ENCODE measurements at places on chromosomes 11 and 22. TPM values are rescaled to one million over a fixed set of nuclear protein-coding genes. Genes with fewer than 3 reads are reported as not detected.

DNA sequence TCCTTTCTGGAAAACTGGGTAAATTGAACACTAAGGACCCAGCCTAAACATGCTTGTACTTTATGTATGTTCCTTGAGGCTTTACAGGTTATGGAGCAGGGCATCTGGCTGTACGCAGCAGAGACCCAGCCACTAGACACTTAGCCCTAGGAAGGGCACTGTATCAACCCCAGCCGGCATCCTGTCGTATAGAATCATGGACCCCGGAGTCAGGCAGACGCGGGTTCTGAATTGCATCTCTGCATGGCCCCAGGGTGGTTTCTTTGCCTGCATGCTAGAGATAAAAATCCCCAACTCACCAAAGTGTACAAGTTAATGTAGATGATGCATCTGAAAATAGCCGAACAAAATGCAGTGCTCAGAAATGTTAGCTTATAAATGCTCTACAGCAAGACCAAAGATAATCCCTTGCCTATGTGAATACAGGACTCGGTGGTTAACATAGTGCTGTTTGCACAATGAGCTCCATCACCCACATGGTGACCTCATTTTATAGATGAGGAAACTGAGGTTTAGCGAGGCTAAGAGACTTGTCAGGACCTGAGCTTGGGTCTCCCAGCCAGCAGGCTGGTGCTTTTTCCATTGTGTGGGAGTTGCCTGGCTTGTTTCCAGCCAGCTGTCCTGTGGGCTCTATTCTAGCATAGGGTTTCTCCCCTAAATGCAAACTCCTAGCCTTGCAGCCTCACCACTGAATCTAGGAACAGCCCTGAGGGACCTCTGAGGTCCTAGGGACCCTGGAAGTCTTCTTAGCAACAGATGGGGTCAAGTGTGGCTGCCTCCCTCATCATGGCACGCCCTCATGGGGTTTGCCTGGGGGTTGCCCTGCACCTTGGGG lies 7.3 kb downstream of the CD6 start:
- DNase-seq, result no peak

GRCh38 chr11:123493349-123494063 lies 63.4 kb downstream of the GRAMD1B start:
- DNase-seq, result no peak

The TEF gene
- total RNA-seq, result 45.6 TPM

GRCh38 chr11:102465696-102466095 lies 13.1 kb upstream of the TMEM123 start:
- DNase-seq, result no peak

- DNase-seq, result no peak
Measured at GRCh38 chr11:30387891-30388861, 65.3 kb downstream of the ARL14EP start.

DNA sequence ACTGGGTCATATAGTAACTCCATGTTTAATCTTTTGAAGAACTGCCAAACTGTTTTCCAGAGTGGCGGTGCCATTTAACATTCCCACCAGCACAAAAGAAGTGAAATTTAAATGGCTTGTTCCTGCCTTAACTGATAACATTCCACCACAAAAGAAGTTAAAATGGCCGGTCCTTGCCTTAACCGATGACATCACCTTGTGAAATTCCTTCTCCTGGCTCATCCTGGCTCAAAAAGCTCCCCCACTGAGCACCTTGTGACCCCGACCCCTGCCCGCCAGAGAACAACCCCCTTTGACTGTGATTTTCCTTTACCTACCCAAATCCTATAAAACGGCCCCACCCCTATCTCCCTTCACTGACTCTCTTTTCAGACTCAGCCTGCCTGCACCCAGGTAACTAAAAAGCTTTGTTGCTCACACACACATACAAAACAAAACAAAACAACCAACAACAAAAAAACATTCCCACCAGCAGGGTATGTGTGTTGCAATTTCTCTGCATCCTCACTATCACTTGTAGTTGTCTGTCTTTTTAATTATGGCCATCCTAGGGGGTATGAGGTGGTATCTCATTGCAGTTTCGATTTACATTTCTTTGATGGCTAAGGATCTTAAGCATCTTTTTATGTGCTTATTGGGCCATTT lies 109.0 kb downstream of the FAR1 start:
- DNase-seq, result no peak

The NFAM1 gene
- total RNA-seq, result 12.6 TPM

The WBP2NL gene
- total RNA-seq, result 1.3 TPM

GRCh38 chr11:45395947-45396346 lies 109.8 kb upstream of the SYT13 start:
- peak; percentile 1 for DNase-seq

The NXPE4 gene
- not detected for total RNA-seq

The RTL10 gene
- total RNA-seq, result 20.5 TPM

Measured in upper lobe of right lung (tissue), 1 donor.